ENCODE measurements at places on chromosomes 12 and 14.

GRCh38 chr14:24801024-24801423 lies 167.0 kb upstream of the GZMB start:
- no peak for DNase-seq

- DNase-seq, result no peak
Observed at GRCh38 chr14:41607966-41608663, 1.4 kb downstream of the LRFN5 start.

DNA sequence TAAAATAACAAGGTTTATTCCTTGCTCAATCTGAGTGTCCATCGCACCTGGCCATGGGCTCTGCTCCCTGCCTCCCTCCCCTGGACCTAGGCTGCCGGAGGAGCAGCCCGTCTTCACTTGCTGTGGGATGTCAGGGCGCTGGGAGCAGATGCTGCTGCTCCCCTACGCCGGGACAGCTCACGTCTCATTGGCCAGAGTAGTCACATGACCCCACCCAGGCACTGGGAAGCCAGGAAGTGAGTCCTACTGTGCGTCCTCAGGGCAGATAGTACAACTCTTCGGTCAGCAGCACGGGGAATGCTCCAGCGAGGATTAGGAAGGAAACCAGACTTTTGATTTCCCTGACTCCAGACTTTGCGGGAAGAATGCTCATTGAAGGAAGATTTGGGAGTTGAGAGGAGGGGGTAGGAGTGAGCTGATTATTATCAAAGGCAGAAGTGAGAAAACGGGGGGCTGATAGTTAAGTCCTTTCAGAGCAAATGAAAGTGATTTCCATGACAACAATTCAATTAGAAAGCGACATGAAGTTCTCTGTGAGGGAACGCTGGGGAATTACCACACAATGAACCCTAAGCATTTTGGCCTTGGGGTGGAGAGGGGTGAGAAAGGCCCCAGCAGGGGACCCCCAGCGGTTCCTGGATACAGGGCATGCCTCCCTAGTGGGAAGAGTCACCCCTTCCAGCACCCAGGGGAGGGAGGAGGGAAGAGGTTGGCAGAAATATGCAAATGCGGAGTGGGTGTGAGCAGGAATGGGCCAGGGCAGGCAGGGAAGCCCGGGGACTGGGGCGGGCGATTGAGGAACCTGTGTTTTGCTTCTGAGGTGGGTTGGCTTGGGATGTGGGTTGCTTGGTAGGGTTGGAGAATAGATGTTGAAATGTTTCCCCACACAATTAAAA lies 215.5 kb downstream of the AACS start:
- no peak for DNase-seq

DNA sequence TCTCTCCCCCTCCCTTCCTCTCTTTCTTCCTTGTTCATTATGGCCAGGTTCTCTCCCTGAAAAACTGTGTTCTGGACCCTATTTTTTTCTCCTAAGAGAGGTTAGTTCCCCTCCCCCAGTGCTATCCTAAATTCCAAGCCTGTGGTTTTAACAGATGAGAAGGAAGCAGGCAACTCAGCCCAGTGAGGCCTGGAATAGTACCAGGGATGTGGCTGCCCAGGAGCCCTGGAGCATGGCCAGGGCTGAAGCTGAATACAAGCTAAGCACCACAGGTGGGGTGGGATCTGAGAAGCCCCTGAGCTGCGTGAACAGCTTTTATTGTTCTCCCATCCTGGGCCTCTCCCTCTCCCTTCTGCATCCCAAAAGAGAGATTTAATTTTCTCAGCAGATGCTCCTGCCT lies 1581.3 kb upstream of the TMEM132C start:
- no peak for DNase-seq

DNA sequence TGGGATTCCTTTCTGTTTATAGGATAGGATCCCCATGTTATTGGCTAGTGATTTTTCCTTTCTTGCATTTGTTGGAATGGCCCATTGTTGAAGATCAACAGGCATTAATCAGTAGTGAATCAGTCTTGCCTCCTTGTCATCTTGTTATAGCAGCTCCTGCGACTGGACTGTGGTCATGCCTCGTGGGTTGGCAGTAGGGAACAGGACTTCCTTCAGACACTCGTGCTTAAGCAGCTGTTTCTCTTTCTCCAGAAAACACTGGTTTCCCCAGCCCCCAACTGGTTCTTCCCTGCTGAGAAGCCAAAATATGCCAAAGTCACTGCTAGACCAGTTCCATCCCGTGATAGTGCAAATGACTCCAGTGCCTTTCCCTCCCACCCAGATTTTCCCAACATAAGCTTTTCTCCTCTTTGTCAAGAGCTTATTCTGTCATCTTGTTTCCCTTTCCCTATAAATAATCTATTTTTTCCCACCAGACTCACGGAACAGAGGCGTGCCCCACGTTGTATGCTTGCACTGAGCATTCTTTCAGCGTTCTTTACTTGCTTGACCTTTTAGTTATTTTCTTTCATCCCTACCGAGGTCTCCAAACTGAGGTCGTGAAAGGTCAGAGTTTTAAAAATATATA lies 83.5 kb downstream of the SAMD4A start:
- no peak for DNase-seq

- DNase-seq, result no peak
Observed at GRCh38 chr12:6182279-6182898, 17.8 kb upstream of the CD9 start.

DNA sequence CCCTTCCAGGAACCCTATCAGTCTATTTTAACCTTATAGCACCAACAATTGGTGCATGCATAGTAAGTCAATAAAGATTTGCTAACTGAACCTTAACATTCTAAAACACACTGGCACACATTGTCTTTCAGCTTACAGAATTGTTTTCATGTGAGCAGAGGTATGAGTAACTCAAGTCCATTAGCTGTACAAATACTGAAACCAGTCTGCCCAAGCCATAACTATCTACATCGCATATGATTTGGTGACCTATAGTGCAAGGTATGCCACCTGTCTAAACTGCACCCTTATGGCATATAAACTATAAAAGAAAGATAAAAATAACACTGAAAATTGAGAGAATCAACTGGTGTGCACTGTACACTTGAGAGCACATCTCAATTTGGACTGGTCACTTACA lies 34.8 kb downstream of the SBNO1 start:
- DNase-seq, result no peak

GRCh38 chr12:31781894-31782540 lies 53.2 kb upstream of the AMN1 start:
- no peak for DNase-seq

- no peak for DNase-seq
Observed at GRCh38 chr14:49017447-49017846, 568.7 kb downstream of the RPS29 start.

DNA sequence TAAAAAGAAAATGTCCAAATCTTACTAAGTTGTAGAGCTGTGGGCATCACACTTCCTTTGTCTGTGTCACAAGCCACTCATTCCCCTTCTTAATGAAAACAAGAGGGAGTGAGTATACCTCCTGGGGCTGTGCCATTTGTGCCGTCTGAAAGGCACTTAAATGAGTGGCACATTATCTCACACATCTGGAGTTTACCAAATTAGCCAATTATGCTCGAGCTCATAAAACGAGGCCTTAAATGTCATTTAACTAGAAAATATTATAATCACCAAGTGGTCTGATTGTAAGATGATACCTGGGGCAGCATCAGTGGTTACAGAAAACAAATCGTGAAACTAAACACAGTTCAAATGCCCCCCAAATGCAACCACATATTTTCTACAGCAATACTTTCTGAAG lies 146.1 kb downstream of the PAX9 start:
- no peak for DNase-seq
